ENCODE measurements at places on chromosomes 6 and 20. TPM values are rescaled to one million over a fixed set of nuclear protein-coding genes. Genes with fewer than 3 reads are reported as not detected.

- no peak for DNase-seq
Measured at GRCh38 chr20:59625214-59625922, 21.0 kb downstream of the PHACTR3 start.

- DNase-seq: no peak
Measured at GRCh38 chr6:158756126-158756525, 63.0 kb downstream of the EZR start.

GRCh38 chr6:147947521-147947920 lies 395.1 kb upstream of the SASH1 start:
- DNase-seq: no peak

DNA sequence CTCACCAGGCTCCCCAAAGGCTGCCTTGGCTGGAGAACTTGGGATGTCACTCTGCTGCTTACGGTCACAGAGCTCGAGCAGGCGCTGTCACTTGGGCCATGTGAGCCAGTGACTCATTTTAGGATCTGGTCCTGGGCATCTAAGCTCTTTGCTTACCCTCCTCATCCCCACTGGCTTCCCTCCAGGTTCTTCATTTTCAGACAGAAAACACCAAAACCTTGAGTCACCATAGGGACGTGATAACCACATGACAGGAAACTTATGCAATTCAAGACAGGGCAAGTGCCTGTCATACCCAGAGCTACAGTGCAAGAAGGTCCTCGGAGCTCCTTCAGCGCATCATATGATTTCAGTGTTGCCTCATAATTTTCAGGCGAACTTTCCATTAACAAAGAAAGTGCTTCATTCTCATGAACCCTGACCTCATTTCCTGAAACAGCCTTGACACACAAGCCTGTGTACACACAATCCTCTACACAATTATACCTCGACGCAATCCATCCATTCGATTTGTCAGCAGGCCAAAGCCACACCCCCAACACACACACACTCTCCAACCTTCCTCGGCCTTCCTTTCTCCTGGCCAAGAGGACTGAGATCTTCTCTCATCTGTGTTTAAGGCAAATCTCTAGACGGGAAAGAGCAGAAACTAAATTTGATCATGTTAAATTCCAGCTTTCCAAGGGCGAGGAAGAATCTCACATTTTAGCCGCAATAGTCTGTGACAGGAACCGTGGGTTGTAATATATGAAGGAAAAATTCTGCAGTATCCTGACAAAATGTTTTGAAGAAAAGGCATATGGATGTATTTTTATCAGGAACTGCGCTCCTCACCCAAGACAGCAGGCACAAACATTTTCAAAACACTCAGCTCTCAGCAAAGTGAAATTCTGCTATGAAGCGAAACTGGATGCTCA lies 25.3 kb downstream of the TBC1D7 start:
- no peak for DNase-seq

The CDH22 gene
- total RNA-seq: 0.35 TPM
